ENCODE measurements at places on chromosomes 4 and X. TPM values are rescaled to one million over a fixed set of nuclear protein-coding genes. Genes with fewer than 3 reads are reported as not detected.

ARHGAP36 gene
- not detected for polyA plus RNA-seq

PITX2 gene
- 2.1 TPM for polyA plus RNA-seq

SLC6A14 gene
- 0.17 TPM for polyA plus RNA-seq

PNPLA4 gene
- polyA plus RNA-seq, result 31.9 TPM

ABLIM2 gene
- polyA plus RNA-seq, result 7.3 TPM

Data from right renal pelvis (tissue), 4 donors.